M059J (cell line): ENCODE measurements at places on chromosomes 6 and 20.

- DNase-seq, result peak; percentile 45
Measured at GRCh38 chr6:115544765-115545671, 515.7 kb downstream of the FRK start.

- no peak for DNase-seq
Measured at GRCh38 chr20:49568278-49569151, 578 bp upstream of the PTGIS start.

GRCh38 chr6:105258816-105259215 is 79.0 kb upstream of the POPDC3 start:
- DNase-seq, result no peak

DNA sequence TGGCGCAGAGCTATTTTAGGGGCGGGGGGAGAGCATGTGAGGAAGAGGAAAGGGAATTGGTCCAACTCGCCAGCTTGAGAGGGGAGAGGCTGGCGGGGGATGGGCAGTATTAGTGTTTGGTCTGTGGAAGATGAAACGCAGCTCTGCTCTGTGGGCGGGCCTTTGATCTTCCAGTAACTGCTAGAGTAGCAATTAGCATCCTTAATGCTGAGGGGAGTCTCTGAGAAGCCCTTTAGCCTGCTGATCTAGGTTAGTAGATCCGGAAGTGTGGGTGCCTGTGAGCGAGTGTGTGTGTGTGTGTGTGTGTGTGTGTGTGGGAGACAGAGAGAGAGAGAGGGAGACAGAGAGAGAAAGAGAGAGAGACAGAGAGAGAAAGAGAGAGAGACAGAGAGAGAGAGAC is 117.2 kb upstream of the BACH2 start:
- DNase-seq, result peak; percentile 22

DNA sequence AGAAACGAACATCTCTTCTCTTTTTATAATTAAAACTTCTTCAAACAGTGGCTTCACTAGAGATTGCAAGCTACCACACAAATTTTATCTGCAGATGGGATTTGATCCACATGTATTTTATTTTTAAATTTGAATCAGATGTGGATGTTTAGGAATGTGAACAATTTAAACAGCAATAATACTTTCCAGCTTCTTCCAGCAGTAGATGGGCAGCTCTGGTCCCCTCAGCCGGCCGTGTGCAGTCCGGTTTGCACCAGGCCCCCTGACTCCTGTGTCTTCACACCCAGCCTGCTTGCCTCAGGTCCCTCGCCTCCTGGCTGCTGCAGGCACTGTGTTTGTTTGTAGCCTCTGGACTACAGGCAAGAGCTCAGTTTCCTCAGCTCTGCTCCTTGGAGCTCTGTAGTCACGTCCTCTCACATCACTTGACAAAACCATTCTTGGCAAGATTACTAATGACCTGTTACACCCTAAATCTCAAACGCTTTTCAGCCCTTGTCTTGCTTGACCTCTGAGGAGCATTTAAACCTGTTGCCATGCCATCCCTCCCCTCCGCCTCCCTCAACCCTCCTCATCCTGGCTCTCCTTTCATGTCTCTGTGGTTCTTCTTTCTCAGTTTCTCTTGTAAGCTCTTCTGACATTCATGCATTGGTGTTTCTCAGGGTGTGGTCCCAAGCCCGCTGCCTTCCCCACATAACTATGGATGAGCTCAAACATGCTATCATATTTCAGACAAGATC is 13.2 kb upstream of the ZBTB24 start:
- DNase-seq, result no peak

GRCh38 chr6:37019065-37019450 is 13.6 kb downstream of the FGD2 start:
- DNase-seq, result peak; percentile 82

- DNase-seq, result no peak
Measured at GRCh38 chr6:14128746-14129145, 11.2 kb downstream of the CD83 start.

DNA sequence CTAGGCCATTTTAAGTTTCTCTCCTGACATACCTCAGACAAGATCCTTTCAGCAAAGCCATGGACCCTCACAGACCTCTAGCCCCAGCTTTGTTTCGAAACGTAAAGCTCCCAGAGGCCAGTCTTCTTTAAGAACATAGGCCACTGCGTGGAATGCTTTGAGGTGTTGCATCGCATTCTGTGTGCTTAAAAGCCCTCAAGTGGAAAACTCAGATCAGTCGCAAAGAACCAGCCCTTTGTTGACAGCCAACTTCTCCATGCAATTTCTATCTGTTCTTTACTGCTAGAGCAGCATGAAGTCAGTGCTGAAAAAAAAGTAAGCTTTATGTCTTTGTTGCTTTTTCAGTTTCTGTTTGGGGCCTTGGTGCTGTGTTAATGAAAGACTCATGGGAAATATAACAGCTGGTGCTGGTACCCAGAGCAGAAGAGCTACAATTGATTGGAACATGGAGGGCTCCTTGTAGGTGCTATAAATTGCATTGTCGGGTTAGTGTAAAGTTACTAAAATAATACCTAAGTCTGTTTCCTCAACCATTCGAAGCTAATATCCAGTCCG is 142.6 kb downstream of the MAP3K7 start:
- no peak for DNase-seq

DNA sequence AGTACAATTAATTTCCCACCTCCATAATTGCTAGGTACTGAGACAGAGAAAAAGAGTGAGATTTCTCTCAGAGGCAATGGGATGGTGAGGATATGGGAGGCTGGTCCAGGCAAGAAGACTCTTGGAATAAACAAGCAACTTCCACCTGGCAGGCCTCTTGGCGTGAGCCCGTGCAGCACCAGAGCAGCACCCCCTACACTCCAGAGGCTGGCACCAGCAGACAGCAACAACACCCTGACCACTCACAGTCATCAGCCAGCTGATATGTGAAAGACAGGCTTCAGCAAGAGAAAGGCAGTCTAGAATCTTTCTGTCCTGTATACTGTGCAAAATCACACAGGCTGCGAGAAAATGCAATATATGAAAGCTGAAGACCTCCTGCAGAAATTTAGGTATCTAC is 59.7 kb downstream of the KIF13A start:
- DNase-seq, result no peak

DNA sequence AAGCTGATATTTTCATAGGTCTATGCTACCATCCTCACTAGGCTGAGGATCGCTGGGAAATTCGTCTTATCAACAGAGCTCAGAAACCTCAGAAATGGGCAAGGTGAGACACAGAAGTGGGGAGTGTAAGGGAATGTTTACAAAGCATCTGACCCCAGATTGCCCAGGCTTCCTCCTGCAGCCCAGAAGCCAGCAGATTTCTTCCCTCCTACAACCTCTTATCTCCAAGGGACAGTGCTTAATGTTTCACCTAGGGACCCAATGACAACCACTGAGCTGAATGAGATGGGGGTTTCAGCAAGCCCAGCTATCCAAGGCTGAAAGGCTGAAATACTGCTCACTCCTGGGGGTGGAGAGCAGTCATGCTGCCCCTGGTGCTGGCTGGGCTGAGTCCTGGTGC is 52.4 kb upstream of the TBC1D7 start:
- DNase-seq, result no peak

GRCh38 chr6:64983089-64983488 is 723.9 kb downstream of the EYS start:
- no peak for DNase-seq
